Activated CD4-positive, alpha-beta T cell treated with anti-CD3 and anti-CD28 coated beads for 36 hours (primary cell): ENCODE measurements at places on chromosomes 3 and 15. TPM values are rescaled to one million over a fixed set of nuclear protein-coding genes. Genes with fewer than 3 reads are reported as not detected.

- DNase-seq, result no peak
Observed at GRCh38 chr3:163632722-163633121, 1445.6 kb downstream of the SI start.

GRCh38 chr3:146470425-146470990, 1.1 kb upstream of the PLSCR2 start:
- DNase-seq, result no peak

The HTR3D gene
- total RNA-seq, result not detected

The ZPLD1 gene
- not detected for total RNA-seq

The GABRR3 gene
- not detected for total RNA-seq
